Gastroesophageal sphincter (tissue), 4 donors: ENCODE measurements at places on chromosomes 16 and 17.
A peak's percentile ranks its signal among the peaks of the same experiment; 100 is the strongest.

- ATAC-seq: no peak
These were observed 7.8 kb upstream of the RNPS1 start for GRCh38 chr16:2275476-2276367.

DNA sequence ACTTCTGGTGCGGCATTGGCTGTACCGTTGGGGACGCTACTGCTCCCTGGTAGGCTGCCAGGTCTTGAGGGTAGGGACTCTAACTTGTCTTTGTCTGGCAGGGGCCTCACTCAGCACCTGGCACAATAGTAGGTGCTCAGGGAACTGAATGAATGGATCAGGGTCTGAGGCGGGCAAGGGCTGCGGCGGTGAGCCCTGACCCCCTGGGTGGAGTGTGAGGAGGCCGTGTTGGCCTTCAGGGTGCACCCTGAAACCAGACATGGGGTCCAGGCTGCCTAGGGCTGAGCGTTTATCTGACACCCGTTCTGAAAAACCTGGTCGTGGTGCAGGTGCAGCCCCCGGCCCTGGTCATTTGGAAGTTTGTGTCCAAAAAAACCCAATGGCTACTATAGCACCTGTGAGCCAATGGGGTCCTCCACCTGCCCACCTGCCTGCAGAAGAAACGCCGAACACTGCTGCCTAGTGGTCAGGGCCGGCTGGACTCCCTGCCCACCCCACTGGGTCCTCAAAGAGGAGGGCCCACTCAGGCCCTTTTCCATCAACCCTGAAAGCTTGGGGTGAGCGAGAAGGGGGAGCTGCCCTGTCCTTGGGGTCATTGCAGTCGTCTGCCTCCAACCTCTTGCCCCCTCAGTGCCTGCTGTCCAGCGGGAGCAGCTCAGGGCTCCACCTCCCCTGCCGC is 4.9 kb upstream of the ATP6V0C start:
- no peak for ATAC-seq

DNA sequence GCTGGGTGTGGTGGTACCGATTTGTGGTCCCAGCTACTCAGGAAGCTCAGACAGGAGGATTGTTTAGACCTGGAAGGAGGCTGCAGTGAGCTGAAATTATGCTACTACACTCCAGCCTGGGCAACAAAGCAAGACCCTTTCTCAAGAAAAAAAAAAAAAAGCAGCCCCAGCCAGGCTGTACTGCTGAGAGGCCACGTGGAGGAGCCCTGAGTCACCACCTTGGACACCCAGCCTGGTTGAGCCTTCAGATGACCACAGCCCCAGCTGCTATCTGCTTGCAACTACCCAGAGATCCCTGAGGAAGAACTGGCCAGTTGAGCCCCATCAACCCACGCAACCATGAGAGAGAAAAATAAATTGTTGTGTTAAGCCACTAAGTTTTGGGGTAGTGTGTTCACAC is 23.6 kb upstream of the GPRC5C start:
- ATAC-seq: no peak

DNA sequence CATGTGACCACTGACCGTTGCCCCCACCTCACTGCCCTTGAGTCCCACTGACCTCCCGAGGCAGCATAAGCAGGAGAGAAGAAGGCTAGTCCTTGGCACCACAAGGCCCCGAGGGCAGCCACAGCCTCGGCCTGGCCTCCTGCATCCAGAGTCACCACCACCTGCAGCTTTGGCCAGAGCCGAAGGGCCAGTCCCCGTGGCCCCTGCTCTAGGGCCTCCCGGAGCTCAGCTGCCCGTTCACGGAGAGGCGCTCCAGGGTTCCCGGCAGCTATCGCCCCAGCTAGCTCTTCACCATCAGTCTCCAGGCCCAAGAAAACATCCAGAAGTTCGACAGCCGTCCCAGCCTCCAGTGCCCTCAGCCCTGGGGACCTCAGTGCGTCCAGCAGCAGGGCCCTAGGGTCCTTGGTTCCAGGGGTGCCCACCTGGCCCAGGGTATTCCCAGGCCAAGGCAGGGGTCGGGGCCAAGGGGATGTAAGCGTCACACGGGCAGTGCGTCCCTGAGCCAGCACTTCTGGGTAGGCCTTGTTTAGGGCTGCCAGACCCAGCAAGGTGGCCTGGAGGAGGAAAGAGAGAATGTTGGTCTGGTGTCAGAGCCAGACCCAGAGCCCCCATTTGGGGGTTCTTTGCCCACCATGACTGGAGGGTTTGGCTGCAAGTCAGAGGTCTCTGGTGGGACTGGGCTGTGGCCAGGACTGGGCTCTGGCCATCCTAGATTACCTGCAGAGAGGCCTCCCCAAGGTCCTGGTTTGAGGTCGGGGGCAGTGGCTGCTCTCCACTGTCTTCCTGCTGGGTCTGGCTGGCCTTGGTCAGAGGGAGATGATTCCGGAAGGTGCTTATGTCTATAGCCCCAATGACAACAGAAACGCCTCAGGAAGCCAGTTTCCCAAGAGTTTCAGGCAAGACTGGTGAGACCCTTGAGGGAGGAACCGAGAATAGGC is 1.8 kb downstream of the GHDC start:
- ATAC-seq: no peak

DNA sequence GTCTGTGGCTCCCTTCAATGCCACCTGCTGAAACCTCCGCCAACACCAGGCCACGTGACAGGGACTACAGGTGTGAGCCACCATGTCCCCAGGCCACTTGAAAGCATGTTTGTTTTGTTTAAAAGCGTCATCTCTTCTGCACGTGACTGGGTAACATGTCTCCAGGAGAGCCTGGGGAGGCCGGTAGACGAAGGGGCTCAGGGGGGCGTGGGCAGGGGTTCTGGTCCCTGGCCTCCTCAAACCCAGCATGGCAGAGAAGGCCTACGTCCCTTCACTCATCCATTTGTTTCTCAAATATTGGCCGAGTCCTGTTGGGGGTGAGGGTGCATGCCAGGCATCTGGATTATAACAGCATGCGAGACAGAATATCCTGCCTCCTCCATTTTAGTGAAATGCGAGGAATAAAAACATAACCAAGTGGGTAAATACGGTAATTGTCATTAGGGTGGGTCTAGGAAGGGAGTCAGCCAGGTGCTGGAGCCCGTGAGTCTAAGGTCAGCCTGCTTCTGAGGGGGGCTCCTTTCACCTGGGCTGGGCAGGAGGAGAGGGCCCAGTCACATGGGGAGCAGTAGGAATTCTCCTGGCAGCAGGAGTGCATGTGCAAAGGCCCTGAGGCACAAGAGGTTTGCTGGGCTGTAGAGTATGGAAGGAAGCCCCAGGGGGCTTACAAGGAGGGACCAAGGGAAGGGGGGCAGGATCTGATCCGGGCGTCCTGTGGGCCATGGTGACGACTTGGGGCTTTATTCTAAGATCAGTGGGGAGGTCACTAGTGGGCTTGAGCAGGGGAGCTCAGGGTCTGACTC is 26.8 kb upstream of the CIBAR2 start:
- ATAC-seq: no peak

DNA sequence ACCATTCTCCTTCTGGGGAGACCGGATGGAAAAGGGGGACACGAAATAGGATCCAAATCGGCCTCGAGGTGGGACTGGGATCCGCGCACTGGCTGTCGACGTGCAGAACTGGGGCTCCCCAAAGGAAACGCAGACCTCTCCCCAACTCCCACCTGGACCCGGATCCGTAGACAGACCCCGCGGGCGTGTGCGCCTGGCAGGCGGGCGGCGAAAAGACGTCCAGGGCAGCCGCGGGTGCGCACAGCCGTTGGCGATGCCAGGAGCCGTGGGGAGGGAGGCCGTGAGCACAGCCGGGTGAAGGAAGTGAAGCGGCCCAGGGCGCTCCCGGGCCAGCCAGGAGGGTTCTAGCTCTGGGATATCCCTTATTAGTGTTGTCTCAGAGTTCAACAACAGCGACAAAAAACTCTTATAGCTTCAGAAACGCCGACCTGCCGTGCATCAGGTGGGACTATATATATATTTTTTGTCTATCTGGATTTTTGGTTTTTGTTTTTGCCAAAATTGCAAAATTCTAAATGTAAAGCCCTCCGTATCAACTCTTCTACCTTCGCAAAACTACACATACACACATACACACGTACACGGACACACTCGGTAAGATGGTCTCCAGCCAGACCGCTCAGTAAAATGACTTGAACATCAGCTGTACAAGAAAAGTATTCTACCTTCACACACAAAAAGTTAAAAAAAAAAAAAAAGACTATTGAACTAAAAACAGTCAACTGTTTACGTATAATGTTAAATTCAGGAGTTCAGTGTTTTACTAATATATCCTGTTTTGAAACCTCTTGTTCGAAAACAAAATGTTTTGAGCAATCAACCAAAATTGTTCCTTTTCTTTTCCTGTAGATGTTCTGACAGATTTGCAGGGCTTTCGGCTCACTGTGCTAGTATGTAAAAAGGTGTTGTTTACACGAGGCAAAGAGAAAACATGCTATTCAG is 5.2 kb upstream of the AATF start:
- no peak for ATAC-seq

- ATAC-seq: peak; percentile 53
These were observed 7.6 kb downstream of the MRM1 start for GRCh38 chr17:36608794-36609497.

DNA sequence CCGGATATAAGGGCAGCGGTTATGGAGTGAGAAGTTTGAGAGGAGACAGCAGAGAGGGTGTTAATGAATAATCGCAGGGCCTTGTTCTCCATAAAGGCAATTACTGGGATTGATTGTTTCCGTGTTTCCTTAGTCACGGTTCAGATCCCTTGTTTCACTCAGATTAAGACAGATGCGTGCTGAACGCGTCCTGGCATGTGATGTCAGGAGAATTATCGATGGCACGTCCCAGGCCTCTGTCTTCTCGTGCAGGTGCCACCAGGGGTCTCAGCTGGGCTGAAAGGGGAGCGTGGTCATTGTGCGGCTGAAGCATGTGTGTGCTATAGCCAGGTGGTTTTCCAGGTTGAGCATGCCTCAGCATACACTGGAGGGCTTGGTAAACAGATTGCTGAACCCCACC is 142.4 kb upstream of the NOL11 start:
- no peak for ATAC-seq

GRCh38 chr17:77451894-77452852 is 311.4 kb downstream of the SEC14L1 start:
- peak; percentile 82 for ATAC-seq

GRCh38 chr17:55190748-55191147 is 74.0 kb upstream of the HLF start:
- no peak for ATAC-seq

- ATAC-seq: no peak
These were observed 19.6 kb downstream of the DNAH17 start for GRCh38 chr17:78557598-78558039.

DNA sequence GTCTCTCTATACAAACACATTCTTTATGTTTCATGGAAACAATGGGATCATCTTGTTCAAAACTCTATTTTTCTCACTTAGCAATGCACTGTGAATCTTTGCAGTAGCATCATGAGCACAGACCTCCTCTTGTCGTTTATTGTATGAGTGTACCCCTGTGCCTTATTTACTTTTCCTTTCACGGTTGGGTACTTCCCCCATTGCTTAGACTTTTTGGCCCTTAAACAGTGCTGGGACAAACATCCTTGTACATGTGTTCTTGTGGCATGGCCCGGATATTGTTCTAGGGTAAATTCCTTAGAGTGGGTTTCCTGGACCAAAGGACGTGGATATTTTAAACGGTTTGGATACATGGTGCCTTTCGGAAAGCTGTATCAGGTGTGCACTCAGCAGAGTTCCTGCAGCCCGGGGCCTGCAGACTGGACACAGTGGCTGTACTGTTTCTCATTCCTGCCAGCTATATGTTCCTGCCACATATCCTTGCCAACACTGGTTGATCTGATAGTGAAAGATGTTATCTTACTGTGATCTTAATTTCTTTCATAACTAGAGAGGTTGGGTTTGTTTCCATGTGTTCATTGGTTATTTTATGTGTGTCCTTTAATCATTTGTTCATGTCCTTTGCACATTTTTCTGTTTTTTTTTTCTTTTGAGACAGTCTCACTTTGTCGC is 111.1 kb downstream of the OR1D5 start:
- no peak for ATAC-seq

- ATAC-seq: no peak
These were observed 185.4 kb upstream of the RPL38 start for GRCh38 chr17:74018115-74018514.

GRCh38 chr17:79873583-79873982 is 34.3 kb upstream of the CBX4 start:
- no peak for ATAC-seq
